Tibial nerve (tissue), 4 donors: ENCODE measurements at places on chromosomes 1 and 21.
A peak's percentile ranks its signal among the peaks of the same experiment; 100 is the strongest.

GRCh38 chr21:17848228-17848627 is 29.1 kb upstream of the C21orf91 start:
- no peak overlapping the region for H3K4me3 ChIP-seq
- DNase-seq, result no peak
- H3K27ac ChIP-seq, result no peak overlapping the region
- no peaks in the 10 kb centered on the region for H3K4me1 ChIP-seq

- H3K27ac ChIP-seq, result no peak overlapping the region
- H3K4me3 ChIP-seq, result no peak overlapping the region
- H3K36me3 ChIP-seq, result no peaks in the 10 kb centered on the region
- no peaks in the 10 kb centered on the region for H3K4me1 ChIP-seq
- no peaks in the 10 kb centered on the region for H3K27me3 ChIP-seq
These were observed 15.8 kb downstream of the ODF2L start for GRCh38 chr1:86380257-86380861.

- no peaks in the 10 kb centered on the region for H3K27me3 ChIP-seq
- H3K36me3 ChIP-seq, result no peaks in the 10 kb centered on the region
- H3K4me1 ChIP-seq, result peaks cover 13% of the 10 kb centered on the region
These were observed 312.9 kb downstream of the NFIA start for GRCh38 chr1:61395146-61395800.

DNA sequence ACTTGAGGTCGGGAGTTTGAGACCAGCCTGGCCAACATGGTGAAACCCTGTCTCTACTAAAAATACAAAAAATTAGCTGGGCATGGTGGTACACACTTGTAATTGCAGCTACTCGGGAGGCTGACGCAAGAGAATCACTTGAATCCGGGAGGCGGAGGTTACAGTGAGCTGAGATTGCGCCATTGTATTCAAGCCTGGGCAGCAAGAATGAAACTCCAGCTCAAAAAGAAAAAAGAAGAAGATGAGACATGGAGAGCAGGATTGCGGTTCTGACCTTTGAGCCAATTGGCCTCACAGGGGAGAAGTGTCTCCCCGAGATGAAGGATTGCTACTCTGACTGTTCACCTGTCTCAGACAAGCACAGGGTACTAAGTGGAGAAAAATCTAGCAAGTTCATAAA is 6.6 kb downstream of the SCCPDH start:
- DNase-seq, result no peak
- H3K27me3 ChIP-seq, result no peaks in the 10 kb centered on the region
- peak overlapping the region; percentile 75 for H3K27ac ChIP-seq
- H3K4me3 ChIP-seq, result no peak overlapping the region
- peaks cover 10% of the 10 kb centered on the region for H3K4me1 ChIP-seq

DNA sequence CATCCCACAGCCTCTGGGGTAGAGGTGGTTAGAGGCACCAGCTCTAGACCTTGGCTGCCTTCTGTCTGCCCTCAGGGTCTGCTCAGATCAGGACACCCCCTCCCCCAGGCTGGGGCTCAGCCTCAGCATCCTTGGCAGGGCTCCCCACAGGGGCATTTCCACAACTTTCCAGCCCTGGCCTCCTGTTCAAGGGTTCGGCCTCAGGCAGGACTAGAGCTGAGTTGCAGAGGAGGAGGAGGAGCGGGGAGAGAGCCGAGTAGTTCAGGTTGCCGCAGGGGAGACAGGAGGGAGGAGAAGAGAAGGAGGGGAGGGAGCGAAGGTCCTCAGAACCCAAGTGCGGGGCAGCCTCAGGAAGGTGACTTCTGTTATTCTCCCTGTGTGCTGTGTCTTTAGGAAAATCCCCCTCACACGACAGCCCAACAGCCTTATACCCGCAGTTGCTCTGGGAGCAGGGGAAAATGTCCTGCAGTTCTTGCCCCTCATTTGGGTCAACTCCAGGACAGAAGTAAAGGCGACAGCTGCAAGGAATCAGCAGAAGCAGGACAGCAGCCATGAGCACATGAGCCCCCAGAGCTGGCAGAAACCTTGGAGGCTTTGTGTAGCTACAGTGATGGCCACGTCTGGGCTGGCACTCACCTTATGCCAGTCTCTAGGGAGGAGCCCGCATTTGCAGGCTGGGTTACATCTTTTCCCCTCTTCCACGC is 46.5 kb upstream of the TENT5B start:
- H3K36me3 ChIP-seq, result no peaks in the 10 kb centered on the region
- H3K4me3 ChIP-seq, result no peak overlapping the region
- H3K27me3 ChIP-seq, result no peaks in the 10 kb centered on the region
- H3K27ac ChIP-seq, result no peak overlapping the region
- H3K4me1 ChIP-seq, result no peaks in the 10 kb centered on the region
- no peak for DNase-seq

- peaks cover 19% of the 10 kb centered on the region for H3K4me1 ChIP-seq
- no peaks in the 10 kb centered on the region for H3K27me3 ChIP-seq
- H3K27ac ChIP-seq, result no peak overlapping the region
- no peak overlapping the region for H3K4me3 ChIP-seq
These were observed 3.9 kb downstream of the RPS6KC1 start for GRCh38 chr1:213054733-213055591.

GRCh38 chr1:203208181-203208580 is 21.3 kb downstream of the CHIT1 start:
- no peak overlapping the region for H3K4me3 ChIP-seq
- no peaks in the 10 kb centered on the region for H3K4me1 ChIP-seq
- no peaks in the 10 kb centered on the region for H3K36me3 ChIP-seq
- no peak overlapping the region for H3K27ac ChIP-seq
- H3K27me3 ChIP-seq, result no peaks in the 10 kb centered on the region
- DNase-seq, result no peak
